ENCODE measurements at places on chromosomes 5 and 9.

GRCh38 chr5:59007460-59008063 lies 424.7 kb downstream of the RAB3C start:
- peak; percentile 11 for DNase-seq

- DNase-seq, result no peak
Measured at GRCh38 chr9:36729906-36730305, 157.2 kb downstream of the MELK start.

GRCh38 chr5:159780246-159780645 lies 136.0 kb upstream of the ADRA1B start:
- DNase-seq, result no peak

DNA sequence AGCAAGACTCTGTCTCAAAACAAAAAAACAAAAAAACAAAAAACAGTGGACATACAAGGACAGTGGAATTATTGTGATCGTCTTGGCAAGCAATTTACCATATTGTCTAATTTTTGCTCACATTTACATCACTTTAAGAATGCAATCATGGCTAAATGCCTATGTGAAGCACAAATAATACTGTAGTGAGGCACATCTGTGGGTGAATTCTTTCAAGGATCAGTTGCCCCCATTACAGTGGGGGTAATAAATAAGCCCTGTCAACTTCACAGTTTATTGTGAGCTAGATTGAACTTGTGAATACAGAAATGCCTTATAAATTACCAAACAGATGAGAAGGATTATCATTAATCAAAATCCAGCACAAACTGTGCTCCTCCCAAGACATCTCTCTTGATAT lies 150.2 kb upstream of the PAPPA start:
- no peak for DNase-seq

DNA sequence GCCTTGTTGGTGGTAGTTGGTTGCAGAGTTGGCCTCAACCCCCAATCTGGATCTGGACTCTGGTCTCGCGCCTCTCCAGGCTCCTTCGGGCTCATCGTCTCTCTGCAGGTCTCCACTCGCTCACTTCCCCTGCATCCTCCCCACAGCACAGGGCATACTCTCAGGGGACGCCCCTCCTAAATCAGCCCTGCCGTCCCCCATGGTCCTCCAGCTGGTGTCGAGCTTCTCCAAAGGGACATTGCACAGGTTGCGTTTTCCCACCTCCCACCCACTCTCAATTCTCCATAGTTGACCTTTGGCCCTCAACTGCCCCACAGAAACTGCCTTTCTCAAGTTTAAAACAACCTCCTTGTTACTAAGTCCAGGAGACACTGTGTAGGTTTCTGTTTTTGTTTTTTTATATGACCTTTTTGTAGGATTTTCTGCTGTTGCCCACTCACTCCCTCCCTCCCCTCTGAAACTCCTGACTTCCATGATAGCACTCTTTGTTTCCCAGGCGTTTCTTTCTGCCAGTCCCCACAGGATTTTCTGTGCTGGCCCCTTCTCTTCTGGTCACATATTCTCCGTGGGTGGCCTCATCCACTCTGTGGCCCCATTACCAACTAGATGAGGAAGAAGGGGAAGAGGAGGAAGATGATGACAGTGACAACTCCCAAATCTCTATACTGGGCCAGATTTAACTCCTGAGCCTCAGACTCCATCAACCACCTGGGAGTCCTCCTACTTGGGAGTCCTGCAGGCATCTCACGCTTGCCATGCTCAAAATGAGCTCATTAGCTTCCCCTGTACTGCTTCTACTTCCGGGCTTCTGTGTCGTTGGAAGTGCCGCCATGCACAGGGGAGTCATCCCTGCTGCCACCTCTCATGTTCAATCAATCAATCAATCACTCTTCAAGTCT lies 50.3 kb downstream of the ALG2 start:
- no peak for DNase-seq

DNA sequence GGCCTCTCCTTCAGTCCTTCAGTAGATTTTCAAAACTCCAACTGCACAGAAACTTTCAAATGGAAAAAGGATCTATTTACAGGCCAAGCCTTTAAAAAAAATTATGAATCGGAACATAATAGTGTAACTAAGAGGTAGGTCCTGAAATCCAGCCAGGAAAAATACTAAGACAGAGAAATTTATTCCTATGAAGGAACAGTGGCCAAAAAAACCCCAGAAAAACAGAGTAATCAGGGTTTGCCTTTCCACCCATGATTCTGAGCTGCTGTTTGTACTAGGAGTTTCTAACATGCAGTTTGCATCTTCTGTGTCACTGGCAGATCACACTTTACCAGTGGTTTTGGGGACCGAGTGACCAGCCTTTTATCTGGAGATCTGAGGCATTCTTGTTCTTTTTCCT lies 93.1 kb upstream of the TMED7 start:
- DNase-seq, result no peak

GRCh38 chr5:141633871-141634561 lies 2.6 kb downstream of the HDAC3 start:
- DNase-seq, result no peak

DNA sequence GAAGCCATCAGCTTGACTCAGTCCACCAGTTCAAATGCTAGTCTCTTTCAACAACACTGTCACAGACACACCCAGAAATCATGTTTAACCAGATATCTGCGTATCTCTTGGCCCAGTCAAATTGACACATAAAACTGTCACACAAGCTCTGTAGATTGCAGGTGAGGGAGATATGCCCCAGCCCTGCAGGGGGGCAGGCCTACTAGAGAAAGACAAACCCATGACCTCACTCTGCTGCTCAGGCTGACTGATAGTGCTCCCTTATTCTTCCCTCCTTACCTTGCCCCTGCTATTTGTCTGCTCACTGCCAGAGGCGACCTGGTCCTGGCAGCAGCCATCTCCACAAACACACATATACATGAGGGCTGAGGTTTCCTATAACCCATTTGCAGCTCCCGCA lies 351.3 kb downstream of the DRD1 start:
- DNase-seq, result no peak

- DNase-seq, result no peak
Measured at GRCh38 chr5:154444556-154445421, 1.0 kb upstream of the SAP30L start.

GRCh38 chr9:27771803-27772545 lies 198.7 kb upstream of the C9orf72 start:
- DNase-seq, result no peak

DNA sequence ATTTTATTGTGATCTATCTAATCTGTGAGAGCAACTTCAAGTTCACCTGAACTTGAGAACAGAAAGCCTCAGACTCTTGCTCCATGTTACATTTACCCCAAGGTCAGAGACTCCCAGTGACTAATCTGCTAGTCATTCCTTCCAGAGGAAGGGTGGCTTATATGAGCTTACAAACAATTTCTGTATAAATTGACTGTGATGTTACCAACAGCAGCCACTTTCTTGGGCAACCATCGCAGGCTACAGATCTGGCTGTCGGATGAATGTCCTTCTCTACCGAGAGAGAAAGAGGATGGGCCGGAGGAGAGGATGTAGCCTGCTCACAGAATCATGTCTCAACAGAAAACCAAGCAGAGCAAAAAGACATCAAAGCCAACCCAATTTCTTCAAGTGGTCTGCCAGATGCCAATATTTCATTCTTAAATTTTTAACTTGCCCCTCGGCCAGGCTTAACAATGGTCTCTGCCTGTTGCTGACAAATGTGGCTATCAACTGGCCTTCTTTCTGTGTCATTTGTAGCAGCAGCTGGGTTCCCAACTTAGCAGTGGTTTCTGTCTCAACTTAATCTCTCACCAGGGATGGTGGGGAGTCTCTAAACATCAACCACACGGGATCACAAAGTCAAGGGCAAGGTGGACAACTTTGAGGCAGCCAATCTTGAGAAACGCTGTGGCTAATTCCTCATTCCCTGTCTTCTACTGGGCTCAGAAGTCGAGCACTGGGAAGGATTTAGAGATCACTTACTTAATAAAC lies 81.3 kb downstream of the RAPGEF1 start:
- peak; percentile 90 for DNase-seq

DNA sequence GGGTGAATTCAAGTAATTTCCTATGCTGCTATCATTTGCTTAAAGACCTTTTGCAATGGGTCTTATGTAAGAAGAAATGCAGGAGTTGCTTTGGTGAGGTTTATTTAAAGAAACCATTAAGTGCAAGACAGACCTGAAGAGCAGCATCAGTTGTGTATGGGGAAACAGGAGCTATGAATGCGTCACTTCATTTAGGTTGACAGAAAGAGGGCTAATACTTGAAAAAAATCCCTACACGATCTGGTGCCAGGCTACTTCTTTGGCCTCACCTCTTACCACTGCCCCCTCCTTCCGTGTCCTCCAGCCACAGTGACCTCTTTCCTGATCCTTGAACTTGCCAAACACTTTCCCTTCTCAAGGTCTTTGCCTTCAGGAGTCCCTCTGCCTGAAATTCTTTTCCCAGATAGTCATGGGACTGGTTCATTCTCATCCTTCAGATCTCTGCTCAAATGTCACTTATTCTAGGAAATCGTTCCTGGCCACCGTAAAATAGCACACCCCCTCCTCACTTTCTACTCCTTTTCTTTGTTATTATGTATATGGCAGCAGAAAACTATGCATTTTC lies 1.4 kb upstream of the JAK2 start:
- no peak for DNase-seq

GRCh38 chr9:108645520-108645919 lies 210.3 kb downstream of the ACTL7B start:
- DNase-seq, result no peak

GRCh38 chr9:99211746-99212145 lies 10.0 kb downstream of the ALG2 start:
- no peak for DNase-seq
